Mesothelial cell of epicardium (in vitro differentiated cells): ENCODE measurements at places on chromosomes 1 and 21. TPM values are rescaled to one million over a fixed set of nuclear protein-coding genes. Genes with fewer than 3 reads are reported as not detected.

GRCh38 chr21:35053356-35054096, 4.4 kb upstream of the RUNX1 start:
- DNase-seq, result no peak

GRCh38 chr1:224427346-224427745, 7.3 kb downstream of the WDR26 start:
- no peak for DNase-seq

Gene NEXN
- 6.9 to 8.2 TPM (median 7.0 TPM) in 3 replicates for total RNA-seq

DNA sequence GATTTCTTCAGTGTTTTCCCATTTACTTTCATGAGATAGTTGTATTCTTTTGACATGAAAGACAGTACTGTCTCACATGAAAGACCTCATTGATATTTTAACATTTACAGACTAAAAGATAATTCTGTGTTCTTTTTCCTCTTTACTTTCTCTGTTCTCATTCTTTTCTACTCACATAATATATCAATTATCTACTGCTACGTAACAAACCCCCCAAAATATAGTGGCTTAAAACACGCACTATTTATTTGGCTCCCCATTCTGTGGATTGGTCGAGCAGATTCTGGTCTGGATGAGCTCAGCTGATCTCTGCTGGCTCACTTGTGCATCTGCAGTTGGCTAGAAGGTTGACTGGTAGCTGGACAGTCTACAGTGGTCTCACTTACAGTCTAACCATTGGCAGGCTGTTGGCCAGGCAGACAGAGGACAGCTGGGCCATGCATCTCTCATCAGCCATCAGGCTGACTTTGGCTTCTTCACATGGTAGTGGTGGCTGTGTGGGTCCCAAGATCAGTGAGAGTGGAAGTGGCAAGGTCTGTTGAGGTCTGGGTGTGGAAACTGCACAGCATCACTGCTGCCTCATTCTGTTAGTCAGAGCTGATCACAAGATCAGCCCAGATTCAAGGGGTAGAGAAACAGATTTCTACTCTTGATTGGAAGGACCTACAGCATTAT, 63.2 kb downstream of the MPZL1 start:
- DNase-seq, result no peak

Gene PRELP
- total RNA-seq, result 2.8 to 3.3 TPM (median 3.2 TPM) in 3 replicates

GRCh38 chr1:56095696-56096665, 483.4 kb downstream of the PLPP3 start:
- no peak for DNase-seq

Gene C8A
- not detected in 3 replicates for total RNA-seq
